ENCODE measurements at places on chromosomes 12 and 14. TPM values are rescaled to one million over a fixed set of nuclear protein-coding genes. Genes with fewer than 3 reads are reported as not detected.

- no peak for DNase-seq
These were observed 32.6 kb downstream of the JDP2 start for GRCh38 chr14:75460394-75460793.

DNA sequence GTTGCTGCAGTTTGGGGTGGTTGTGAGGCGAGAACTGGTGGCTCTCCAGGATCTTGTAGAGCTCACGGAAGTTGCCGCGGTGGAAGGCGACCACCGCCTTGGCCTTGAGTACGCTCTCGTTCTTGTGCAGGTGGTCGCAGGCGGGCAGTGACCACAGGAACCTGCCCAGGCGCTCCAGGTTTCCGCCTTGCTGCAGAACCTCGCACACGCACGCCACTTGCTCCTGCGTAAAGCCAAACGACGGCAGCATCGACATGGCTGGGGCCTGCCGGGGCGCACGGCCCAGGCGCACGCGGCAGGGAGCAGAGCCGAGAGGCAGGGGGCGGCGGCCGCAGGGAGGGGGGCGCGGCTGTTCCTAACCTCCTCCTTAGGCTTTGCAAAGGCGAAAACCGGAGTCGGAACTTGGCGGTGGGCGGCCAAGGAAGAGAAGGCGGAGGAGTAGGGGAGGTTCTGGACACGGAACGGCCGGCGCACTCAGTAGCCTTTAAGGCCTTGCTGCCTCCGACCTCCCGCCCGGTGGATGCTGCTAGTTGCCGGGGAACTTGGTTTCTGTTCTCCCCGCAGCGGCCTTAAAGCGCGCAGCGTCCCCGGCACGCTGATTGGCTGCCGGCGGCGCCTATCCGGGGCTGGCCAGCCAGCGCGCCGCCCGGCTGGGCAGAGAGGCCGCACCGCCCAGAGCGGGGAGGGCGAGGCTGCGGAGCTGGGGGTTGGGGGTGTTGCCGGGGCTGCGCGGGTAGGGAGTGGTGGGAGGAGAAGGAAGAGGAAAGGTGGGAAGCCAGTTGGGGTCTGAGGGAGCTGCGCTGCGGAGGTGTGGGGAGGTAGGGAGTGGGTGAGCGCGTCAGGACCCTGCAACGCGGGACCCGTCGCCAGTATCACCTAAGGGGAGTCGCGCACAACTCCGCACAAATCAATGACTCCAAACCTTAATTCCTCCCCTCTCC is at the start of gene SIX1:
Gene SIX1, minus strand, starts transcription at position 544 of the 941 bp plus-strand sequence. Its CDS starts 288 bp downstream, at position 256.
- peak; percentile 90 for DNase-seq

- DNase-seq: no peak
These were observed 137.3 kb downstream of the ETV6 start for GRCh38 chr12:11786638-11787365.

GRCh38 chr12:124622331-124622730 is 54.9 kb upstream of the NCOR2 start:
- no peak for DNase-seq

DNA sequence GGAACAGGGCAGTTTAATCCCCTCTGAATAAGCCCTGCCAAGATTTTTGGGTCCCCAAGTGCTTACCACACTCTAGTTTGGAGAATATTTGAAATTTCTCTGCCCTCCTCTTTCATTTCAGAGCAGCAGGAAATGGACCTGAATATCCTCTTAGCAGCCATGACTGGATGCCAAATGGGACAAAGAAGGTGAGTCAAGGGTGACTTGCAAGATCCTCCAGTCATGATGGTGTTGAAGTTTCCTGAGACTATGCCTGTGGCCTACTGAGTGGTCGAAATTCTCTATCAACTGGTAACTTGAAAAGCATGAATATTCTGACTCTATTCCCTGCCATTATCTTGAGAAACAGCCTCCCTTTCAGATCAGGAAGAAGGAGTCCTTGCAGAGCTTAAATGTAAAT is 1674.7 kb upstream of the SEL1L start:
- no peak for DNase-seq

GRCh38 chr14:22998329-22999012 is 11.5 kb downstream of the C14orf93 start:
- DNase-seq: no peak

Gene CACNA1C
- 0.14 TPM for total RNA-seq

Gene RPL10L
- total RNA-seq: not detected
